ENCODE measurements at places on chromosomes 1 and 21.

GRCh38 chr21:18603261-18603660, 199.7 kb upstream of the TMPRSS15 start:
- no peak for DNase-seq

DNA sequence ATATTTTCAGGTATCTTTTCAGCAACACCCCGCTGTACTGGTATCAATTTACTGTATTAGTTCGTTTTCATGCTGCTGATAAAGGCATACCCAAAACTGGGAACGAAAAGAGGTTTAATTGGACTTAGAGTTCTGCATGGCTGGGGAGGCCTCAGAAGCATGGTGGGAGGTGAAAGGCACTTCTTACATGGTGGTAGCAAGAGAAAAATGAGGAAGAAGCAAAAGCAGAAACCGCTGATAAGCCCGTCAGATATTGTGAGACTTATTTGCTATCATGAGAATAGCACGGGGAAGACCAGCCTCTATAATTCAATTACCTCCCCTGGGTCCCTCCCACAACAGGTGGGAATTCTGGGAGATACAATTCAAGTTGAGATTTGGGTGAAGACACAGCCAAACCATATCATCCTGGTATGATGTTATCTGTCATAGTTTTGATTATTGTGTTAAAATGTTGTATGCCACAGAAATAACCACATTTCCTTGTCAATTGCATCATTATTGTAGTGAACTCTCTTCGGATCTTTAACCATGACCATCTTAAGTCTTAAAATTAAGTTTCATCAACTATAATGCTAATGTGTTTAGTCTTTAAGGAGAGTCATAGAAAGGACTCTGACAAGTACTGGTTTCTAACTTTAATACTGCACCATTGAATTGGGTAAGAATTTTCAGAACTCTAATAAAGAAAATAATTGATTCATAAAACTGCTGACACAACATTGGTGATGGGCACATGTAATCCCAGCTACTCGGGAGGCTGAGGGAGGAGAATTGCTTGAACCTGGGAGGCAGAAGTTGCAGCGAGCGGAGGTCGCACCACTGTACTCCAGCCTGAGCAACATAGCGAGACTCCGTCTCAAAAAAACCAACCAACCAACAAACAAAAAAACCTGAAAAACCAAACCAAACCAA, 58.2 kb downstream of the TBX19 start:
- DNase-seq: no peak

- no peak for DNase-seq
Measured at GRCh38 chr1:172452536-172453152, 8.8 kb upstream of the PIGC start.

GRCh38 chr21:44299458-44300261, at the start of gene PFKL:
Gene PFKL, plus strand, starts transcription at chr21:44300053. Its CDS starts 53 bp downstream, at chr21:44300106.
- peak; percentile 57 for DNase-seq
